ENCODE measurements at places on chromosomes 4 and X.

- peak; percentile 4 for DNase-seq
These were observed 601 bp downstream of the INPP4B start for GRCh38 chr4:142845293-142846107.

DNA sequence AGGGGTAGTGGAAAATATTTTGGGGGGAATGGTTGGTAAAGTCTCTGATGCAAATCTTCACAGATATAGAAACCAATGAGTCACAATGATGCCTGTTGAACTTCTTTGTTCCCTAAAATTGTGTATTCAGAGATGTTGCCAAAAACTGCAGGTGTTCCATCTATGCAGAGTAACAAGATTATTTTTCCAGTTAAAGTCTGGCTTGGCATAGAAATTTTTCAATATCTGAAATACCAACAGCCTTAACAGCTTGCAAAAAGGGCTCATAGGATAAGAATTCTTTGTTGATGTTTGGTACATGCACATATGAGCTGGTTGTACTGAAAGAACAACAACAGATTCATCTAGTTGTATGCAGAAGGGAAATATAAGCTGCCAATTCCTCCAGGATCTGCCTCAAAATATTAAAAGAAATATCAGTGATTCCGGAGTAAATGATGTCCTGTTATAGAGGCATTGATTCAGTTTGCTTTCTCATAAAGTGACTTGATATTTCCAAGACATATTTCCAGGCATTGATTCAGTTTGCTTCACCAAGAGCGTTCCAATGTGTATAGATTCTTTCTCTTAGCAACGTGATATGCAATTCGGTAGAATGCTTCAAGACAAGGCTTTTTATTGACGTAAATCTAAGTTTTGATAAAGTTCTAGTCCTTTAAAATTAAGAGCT, 564.4 kb downstream of the TMA16 start:
- DNase-seq = no peak

GRCh38 chr4:151250706-151251105, 26.3 kb upstream of the PRSS48 start:
- no peak for DNase-seq

DNA sequence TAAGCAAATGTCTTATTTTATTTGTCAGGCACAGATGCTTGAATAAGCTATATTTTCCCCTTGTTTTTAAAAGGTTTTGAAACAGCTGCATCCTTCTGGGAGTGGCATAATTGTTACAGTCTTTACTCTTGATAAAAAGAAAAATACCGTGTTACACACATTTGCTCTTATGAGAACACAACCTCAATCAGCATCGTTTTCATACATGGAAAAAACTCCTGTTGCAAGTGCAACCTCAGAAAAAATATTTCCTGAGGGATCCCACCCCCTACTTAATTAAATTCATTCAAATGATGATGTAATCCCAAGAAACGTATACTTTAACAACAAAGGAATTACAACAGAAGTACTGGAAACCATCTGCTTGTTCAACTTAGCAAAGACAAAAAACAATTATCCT, 58.6 kb downstream of the SMAD1 start:
- DNase-seq = no peak

DNA sequence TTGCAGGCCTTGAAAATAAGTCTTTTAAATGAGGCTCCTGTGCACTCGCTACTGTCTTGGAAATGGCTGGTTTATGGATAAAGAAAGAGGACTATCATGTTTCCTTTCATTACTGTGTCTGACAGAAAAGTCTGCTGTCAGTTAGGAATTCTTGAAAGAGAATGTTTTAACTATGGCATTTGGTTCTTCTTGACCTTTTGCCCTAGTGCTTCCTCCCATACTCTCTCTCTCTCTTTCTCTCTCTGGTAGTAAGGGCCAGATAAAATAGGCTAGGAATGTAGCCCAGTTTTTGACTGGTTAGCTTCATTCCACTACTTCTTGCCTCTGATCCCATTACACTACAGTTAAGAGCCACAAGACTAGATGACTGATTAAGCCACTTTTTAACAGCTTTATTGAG, 29.8 kb downstream of the YY2 start:
- DNase-seq = no peak

DNA sequence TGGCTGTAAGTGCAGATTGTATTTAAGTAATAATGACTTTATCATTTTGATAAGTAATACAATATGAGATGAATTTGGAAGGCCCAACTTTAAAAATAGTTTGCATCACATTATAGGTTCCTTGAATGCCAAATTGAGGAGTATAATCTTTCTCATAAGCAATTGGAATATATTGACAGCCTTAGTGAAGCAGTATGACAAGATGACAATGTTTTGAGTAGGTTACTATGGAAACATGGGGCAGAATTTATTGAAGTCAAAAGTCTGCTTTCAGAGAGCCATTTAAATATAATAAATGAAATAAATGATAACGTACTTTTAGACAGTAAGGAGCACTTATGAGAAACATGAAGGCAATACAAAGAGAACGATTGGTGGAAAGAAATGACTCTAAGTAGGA, 776.4 kb downstream of the TECRL start:
- no peak for DNase-seq

- no peak for DNase-seq
These were observed 101.8 kb upstream of the VCX2 start for GRCh38 chrX:8272821-8273220.

- DNase-seq = no peak
These were observed 69.2 kb downstream of the HADH start for GRCh38 chr4:108058685-108059440.

- DNase-seq = no peak
These were observed 21.8 kb downstream of the IL1RAPL1 start for GRCh38 chrX:28609003-28609402.
